ENCODE measurements at places on chromosomes 3 and 15.

- no peak for DNase-seq
Observed at GRCh38 chr15:29675791-29676301, 146.4 kb downstream of the TJP1 start.

DNA sequence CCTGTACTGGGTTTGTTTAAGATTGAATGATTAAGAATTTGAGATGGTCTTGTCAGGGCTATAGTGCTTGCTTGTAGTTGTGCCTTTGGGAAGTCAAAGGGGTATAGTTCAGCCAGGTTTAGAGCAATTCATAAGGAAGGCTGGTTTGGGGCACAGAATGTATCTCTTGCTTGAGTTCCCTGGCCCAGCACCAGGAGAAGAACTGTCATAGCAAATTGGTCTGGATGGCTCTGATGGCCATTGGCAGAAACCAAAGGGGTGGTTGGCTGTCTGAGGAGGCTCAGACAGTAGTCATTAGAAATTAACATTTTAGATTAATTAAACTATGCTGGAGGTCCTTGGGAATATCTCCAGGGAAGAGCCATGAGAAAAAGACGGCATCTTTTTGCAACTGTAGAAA is 25.4 kb upstream of the OTOL1 start:
- no peak for DNase-seq

DNA sequence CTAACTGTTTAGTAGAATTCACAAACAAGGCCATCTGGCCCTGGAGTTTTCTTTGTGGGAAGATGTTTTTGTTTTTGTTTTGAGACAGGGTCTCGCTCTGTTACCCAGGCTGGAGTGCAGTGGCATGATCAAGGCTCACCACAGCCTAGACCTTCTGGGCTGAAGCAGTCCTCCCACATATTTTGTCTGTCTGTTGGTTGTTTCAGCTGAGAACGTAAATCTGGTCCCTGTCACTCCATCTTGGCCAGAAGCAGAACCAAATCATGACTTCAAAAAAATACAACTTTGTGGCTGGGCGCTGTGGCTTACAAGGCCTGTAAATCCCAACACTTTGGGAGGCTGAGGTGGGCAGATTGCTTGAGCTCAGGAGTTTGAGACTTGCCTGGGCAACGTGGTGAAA is 27.1 kb downstream of the MRAS start:
- DNase-seq, result no peak

GRCh38 chr15:50259276-50259675 is 6.2 kb downstream of the HDC start:
- DNase-seq, result no peak

- DNase-seq, result no peak
Observed at GRCh38 chr3:160437083-160437455, 12.5 kb downstream of the TRIM59 start.

- no peak for DNase-seq
Observed at GRCh38 chr3:45628746-45629145, 34.2 kb downstream of the LIMD1 start.

DNA sequence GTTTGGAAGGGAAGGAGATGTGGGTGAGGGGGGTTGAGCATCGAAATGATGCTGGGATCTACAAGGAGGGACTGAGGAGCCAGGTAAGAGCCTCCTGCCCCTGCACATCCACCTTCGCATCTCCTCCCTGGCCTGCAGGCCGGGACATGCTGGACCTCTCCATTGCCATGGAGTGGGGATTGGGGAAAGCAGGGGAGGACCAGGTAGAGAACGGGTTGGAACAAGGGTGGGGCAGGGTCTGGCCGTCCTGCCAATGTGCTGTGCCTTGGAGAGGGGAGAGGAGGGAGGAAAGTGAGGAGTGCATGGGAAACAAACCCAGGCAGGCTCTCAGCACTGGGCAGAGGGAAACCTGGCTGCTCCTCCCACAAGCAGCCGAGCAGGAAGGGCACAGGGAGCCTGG is 10.6 kb downstream of the PLA2G4B start:
- no peak for DNase-seq

GRCh38 chr15:56977232-56977631 is 58.8 kb downstream of the TCF12 start:
- DNase-seq, result no peak

DNA sequence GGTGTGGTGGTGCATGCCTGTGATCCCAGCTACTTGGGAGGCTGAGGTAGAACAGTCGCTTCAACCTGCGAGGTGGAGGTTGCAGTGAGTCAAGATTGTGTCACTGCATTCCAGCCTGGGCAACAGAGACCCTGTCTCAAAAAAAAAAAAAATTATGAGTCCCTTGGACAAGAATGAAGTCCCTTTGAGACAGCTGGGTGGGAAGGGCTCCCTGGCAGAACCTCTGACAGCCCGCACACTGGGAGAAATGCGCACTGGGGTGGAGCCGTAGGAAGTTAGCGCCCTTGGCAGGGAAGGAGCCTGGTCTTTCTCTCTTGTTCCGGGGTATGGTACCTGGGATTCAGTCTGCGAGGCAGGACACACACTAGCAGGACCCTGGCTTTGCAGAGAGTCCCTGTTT is 51.4 kb downstream of the SLC30A4 start:
- DNase-seq, result no peak

DNA sequence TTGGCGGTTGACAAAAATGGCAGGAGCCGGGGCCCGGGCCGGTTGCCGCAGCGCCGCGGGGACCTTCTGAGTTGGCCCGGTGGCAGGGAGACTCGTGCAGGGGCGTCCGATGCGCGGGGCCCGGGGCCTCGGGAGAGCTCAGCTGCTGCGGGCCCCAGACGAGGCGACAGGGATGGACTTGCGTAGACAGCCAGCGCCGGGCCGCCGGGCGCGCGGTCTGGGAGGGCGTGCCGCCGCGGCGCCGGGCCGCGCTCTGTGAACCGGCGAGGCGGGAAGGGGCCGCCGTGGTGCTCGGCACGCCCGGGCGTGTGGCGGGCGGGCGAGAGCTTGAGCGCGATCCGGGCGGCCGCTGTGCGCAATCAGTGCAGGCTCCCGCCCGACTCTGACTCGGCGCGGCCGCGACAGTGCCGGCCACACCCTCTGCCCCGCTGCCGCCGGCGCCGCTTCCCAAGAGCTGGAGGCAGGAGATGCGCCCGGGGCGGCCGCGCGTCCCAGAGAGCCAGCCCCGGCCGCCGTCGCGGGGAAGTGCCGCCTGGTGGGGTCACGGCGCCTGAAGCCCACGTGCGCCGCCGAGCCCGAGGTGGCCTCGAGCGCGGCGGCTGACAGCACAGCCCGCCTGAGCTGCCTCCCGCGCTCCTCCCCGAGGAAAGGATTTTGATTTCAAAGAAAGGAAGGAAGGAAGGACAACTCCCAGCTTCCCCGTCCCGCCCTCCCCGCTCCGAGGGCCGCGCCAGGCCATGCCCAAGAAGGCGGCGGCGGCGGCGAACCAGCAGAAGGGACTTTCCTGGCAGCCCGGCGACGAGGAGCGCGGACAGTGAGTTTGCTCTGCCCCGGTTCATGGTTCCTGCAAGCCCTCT is 657 bp downstream of the TLNRD1 start:
- DNase-seq, result no peak

GRCh38 chr3:144593881-144594280 is 622.3 kb downstream of the DIPK2A start:
- no peak for DNase-seq

DNA sequence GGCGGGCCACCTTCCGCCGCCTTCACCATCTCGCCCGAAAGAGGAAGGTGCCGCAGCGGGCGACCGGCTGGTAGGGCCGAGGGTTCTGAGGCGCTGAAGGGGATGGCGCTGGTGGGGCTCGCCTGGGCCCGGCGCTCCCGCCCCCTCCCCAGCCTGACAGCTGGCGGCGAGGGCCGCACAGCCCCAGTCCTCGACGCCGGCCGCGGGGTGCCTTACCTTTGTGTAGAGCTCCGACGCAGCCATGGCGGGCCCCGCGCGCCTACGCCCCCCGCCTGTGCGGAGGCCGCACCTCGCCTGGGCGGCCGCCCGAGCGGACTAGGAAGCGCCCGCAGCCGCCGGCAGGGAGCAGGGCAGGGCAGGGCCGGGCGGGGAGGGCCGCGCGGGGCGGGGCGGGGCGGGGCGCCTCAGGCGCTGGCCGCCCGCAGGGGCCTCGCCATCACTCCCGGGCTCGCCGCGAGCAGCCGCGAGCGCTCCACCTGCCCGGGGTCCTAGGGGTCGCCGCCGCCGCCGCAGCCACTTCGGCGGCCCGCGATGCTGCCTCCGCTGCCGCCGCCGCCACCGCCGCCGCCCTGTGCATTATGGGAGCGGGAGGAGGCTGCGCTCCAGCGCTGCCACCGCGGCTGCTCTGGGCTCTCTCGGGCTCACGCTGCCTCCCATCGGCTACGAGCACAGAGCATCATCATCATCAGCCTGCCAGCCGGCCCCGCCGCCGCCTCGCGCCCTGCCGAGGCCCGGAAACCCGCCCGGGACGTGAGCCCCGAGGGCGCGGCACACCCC is at the start of gene MYO5A:
TSS of gene MYO5A (minus strand) at position 317 of the 777 bp plus-strand sequence. CDS start at position 243, 74 bp downstream.
- DNase-seq, result peak; percentile 68

- DNase-seq, result no peak
Observed at GRCh38 chr15:90419206-90419605, 31.2 kb downstream of the IQGAP1 start.

GRCh38 chr3:513301-513700 is 316.7 kb downstream of the CHL1 start:
- no peak for DNase-seq

DNA sequence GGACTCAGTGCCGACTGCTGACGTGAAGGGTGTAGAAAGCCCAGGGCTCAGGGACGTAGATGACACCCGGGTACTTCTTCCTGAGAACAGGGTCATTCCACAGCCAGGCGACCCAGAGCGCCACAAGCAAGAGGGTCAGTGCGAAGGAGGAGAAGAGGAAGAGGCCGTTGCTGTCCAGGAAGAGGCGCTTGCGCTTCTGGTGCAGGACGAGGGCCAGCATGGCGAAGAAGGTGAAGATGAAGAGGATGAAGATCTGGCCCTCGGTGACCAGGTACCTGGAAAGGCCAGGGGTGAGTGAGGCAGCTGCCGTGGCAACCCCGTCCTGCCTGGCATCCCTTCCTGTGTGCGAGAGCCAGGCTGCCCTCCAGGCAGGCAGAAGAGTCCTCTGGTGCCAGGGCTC is 3.0 kb upstream of the CALML4 start:
- DNase-seq, result no peak

DNA sequence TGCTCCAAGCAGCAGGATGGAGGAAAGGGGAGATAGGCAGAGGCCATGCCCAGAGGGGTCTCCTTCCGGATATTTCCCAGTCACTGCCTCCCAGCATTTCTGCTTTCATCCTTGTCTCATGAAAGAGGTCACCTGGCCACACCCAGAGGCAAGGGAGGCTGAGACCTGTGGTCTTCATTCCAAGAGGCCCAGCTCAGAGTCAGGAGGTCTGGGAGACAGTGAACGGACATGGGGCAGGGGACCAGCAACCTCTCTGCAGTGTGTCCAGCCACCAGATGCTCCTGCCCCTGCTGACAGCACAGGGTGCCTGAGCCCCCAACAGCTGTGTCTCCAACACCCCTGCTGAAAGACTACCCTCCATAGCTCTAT is 111.2 kb downstream of the CHSY1 start:
- no peak for DNase-seq

- no peak for DNase-seq
Observed at GRCh38 chr3:198051836-198052235, 91.8 kb downstream of the LMLN start.

DNA sequence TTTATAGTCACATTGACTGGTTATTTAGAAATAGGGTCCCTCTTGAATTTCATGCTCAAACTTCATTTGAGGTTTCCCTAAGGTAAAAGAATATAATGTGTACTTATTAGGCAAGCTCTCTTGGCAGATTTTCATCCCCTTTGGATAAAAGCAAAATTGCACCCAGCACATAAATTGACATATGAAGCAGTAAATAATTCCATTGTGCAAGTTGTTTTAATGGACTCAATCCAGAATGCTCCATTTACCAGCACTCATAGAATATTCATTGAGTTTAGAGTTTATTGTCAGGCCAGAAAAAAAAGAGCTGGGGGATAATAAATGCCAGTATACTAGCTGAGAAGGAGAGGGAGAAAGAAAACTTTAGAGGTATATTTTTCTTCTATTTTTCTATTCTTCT is 136.8 kb downstream of the TPRG1 start:
- DNase-seq, result no peak

DNA sequence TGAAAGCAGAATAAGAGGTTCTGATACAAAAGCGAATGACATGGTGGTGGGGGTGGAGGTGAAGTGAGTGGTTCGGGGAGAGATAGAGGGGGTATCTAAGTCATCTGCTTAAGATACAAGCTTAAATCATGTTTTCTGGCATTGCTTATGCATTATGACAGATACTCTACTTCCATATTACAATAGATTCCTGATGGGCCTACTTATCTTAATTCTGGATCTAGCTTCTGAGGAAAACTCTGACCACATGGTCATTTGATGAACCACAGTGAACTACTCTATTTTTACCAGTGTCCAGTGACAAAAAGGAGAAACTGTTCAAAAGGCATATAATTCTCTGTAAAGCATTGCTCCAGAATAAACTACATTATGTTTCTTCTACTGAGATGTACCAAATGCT is 673.7 kb upstream of the CCDC54 start:
- no peak for DNase-seq

- no peak for DNase-seq
Observed at GRCh38 chr3:166444756-166445155, 607.5 kb upstream of the BCHE start.

- no peak for DNase-seq
Observed at GRCh38 chr3:188149587-188149986, 4.4 kb upstream of the LPP start.

GRCh38 chr15:51499379-51499976 is 123.1 kb downstream of the DMXL2 start:
- no peak for DNase-seq

GRCh38 chr15:75107908-75108838 is 84.8 kb downstream of the PPCDC start:
- peak; percentile 53 for DNase-seq

- DNase-seq, result peak; percentile 19
Observed at GRCh38 chr3:160140756-160141155, 84.5 kb upstream of the C3orf80 start.

- no peak for DNase-seq
Observed at GRCh38 chr3:107523289-107523538, 452 bp downstream of the BBX start.

- DNase-seq, result no peak
Observed at GRCh38 chr3:23241256-23241655, 38.1 kb downstream of the UBE2E2 start.
